Common myeloid progenitor, CD34-positive (primary cell): ENCODE measurements at places on chromosomes 6 and 20.

DNA sequence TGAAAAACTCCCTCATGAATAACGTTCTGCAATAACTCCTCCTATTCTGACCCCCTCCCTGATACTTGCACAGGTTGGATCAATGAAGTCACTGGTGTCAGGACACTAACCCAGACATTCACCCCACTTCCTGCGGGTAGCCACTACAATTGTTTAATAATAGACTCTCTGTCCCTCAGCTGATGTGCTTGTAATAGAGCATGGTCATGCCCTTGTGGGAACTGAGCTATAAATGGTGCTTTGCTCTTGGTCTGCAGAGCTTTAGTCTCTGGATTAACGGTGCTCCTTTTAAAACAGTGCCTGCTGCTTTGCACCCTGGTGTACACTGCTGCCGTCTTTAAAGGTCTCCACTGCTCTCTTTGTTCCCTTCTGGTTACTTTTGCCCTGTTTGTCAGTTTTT, 127.3 kb downstream of the BACH2 start:
- H3K4me3 ChIP-seq: no peak overlapping the region
- no peaks in the 10 kb centered on the region for H3K27me3 ChIP-seq
- no peak for DNase-seq
- no peaks in the 10 kb centered on the region for H3K4me1 ChIP-seq
- no peaks in the 10 kb centered on the region for H3K36me3 ChIP-seq
- no peak overlapping the region for H3K27ac ChIP-seq

DNA sequence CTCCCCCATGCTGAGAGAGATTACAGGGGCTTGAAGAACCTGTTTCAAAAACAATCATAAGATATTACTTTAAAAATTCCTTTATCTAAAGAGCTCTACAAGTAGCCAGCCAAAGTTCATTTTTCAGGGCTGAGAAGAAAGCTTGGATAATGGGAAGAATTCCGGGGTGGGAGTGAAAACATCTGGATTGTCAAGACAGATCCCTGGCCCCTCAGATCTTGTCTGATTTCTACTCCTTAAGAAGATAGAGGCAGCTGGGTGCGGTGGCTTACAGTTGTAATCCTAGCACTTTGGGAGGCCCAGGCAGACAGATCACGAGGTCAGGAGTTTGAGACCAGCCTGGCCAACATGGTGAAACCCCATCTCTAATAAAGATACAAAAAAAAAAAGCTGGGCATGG, 24.8 kb downstream of the TRMT6 start:
- no peak overlapping the region for H3K4me3 ChIP-seq
- no peaks in the 10 kb centered on the region for H3K27me3 ChIP-seq
- peaks cover 5% of the 10 kb centered on the region for H3K4me1 ChIP-seq
- no peak for DNase-seq
- no peak overlapping the region for H3K27ac ChIP-seq

- no peaks in the 10 kb centered on the region for H3K27me3 ChIP-seq
- no peak overlapping the region for H3K27ac ChIP-seq
- H3K4me3 ChIP-seq: no peak overlapping the region
- H3K36me3 ChIP-seq: no peaks in the 10 kb centered on the region
- peaks cover 22% of the 10 kb centered on the region for H3K4me1 ChIP-seq
Measured at GRCh38 chr20:401682-402495, 6.2 kb upstream of the RBCK1 start.

- H3K27me3 ChIP-seq: no peaks in the 10 kb centered on the region
- H3K36me3 ChIP-seq: no peaks in the 10 kb centered on the region
- no peaks in the 10 kb centered on the region for H3K4me1 ChIP-seq
- DNase-seq: no peak
- no peak overlapping the region for H3K4me3 ChIP-seq
Measured at GRCh38 chr6:75402296-75402695, 91.3 kb downstream of the FILIP1 start.

DNA sequence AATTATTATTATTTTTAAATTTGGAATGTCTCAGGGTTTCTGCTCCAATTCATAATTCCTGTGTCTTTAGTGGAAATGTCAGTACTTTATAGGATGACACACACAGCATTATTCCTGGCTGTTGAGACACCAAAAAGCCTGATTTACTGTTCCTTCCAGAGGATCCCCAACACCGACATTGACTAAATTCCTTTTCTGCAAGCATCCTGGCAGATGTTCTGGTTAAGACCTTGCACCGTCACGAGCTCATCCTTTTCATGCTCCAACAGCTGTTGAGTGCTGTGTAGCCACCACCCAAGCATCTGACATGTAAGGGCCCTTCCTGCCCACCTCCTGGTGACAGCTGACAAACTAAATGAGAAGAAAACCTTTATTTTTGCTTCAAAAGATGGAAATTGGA, 284.3 kb upstream of the SULF2 start:
- no peaks in the 10 kb centered on the region for H3K4me1 ChIP-seq
- H3K4me3 ChIP-seq: no peak overlapping the region
- no peaks in the 10 kb centered on the region for H3K27me3 ChIP-seq

DNA sequence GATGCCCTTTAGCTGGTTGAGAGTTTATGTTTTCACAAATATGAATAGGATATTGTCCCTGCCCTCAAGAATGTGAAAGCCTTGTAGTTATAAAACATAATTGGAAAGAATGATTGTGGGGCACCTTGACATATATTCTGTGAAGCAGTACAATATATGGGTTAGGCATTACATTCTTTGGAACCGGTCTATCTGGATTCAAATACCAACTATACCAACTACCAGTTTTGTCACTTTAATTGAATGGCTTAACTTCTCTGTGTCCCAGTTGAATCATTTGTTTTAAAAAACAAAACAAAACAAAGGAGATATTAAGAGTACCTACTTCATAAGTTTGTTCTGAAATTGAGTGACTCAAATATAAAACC, 146.5 kb downstream of the TBC1D32 start:
- no peak overlapping the region for H3K27ac ChIP-seq
- H3K27me3 ChIP-seq: no peaks in the 10 kb centered on the region
- no peaks in the 10 kb centered on the region for H3K4me1 ChIP-seq
- DNase-seq: no peak
- no peaks in the 10 kb centered on the region for H3K36me3 ChIP-seq
- H3K4me3 ChIP-seq: no peak overlapping the region

DNA sequence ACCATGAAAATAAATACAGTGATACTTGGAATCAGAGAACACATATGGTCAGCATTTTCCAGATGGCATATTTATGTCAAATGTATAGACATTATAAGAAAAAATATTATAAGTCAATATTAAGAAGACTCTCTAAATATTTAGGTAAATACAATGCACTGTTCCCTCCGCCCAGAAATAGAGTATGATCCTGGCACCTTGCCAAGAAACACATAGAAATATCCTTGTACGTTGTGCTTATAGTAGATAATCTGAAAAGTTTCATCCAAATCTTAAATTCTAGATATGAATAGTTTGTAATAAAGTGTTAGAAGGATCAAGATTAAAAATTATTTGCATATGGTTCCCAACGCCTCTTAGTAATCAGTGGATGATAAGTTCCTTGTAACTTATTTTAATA, 645.8 kb upstream of the GJE1 start:
- peaks cover 39% of the 10 kb centered on the region for H3K4me1 ChIP-seq
- no peak overlapping the region for H3K27ac ChIP-seq
- H3K36me3 ChIP-seq: no peaks in the 10 kb centered on the region
- H3K27me3 ChIP-seq: no peaks in the 10 kb centered on the region

GRCh38 chr6:158662607-158662953, 12.7 kb downstream of the SYTL3 start:
- peaks cover 38% of the 10 kb centered on the region for H3K4me1 ChIP-seq
- no peaks in the 10 kb centered on the region for H3K36me3 ChIP-seq
- H3K27me3 ChIP-seq: peaks cover 2% of the 10 kb centered on the region
- H3K27ac ChIP-seq: no peak overlapping the region

DNA sequence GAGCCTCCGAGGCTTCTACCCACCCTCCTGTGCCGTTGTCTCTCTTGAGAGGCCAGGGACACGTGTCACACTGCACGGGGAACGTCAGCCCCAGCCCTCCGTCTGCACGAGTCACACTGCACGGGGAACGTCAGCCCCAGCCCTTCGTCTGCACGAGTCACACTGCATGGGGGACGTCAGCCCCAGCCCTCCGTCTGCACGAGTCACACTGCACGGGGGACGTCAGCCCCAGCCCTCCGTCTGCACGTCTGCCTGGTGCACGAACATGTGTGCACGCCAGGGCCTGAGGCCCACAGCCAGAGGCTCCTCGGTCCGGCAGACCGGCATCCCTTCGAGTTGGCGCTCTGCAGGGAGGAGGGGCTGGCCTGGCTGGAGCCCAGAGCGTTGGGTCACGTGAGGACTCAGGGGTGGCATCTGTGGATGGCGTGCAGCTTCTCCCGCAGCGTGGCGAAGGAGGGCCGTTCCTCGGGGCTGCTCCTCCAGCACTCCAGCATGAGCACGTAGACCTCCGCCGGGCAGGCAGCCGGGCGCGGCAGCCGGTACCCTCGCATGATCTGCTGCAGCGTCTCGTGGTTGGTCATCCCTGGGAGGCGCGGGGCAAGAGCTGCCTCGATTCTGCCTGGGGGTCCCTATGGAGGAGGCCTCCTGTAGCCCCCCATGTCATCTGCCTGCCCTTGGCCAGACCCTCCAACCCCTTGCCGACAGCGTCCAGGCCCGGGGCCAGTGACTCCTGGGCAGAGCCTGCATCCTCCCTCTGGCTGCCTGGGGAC, 3.4 kb upstream of the PTK6 start:
- H3K4me1 ChIP-seq: peaks cover 23% of the 10 kb centered on the region
- H3K4me3 ChIP-seq: no peak overlapping the region
- H3K27ac ChIP-seq: no peak overlapping the region
- H3K36me3 ChIP-seq: no peaks in the 10 kb centered on the region

GRCh38 chr20:33158637-33159385, 9.1 kb upstream of the BPIFA2 start:
- H3K36me3 ChIP-seq: no peaks in the 10 kb centered on the region
- no peak for DNase-seq
- no peaks in the 10 kb centered on the region for H3K4me1 ChIP-seq
- no peak overlapping the region for H3K27ac ChIP-seq
- peaks cover 23% of the 10 kb centered on the region for H3K27me3 ChIP-seq
- no peak overlapping the region for H3K4me3 ChIP-seq

DNA sequence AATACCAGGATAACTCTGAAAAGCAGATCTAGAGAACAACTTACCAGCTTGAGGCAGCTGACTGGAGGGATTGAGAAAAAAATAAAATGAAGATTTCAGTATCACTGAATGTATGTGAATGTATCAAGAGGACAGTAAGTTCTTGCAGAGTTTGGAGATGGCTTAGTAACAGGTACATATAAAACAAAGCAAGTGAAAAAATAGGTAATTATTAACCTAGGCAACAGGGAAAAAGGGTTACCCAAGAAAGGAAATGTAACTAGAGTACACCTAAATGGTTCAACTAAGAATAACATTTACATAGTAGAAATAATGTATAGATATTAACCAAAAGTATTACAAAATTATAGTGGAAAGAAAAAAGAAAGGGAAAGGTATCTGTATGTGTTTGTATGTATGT, 67.3 kb downstream of the NRSN1 start:
- H3K36me3 ChIP-seq: no peaks in the 10 kb centered on the region
- DNase-seq: no peak
- no peak overlapping the region for H3K27ac ChIP-seq
- no peaks in the 10 kb centered on the region for H3K4me1 ChIP-seq
